Fibroblast of skin of left quadriceps (primary cell): ENCODE measurements at places on chromosomes 1 and 21.

GRCh38 chr1:28173151-28173979 lies 3.1 kb downstream of the PTAFR start:
- no peak for DNase-seq

DNA sequence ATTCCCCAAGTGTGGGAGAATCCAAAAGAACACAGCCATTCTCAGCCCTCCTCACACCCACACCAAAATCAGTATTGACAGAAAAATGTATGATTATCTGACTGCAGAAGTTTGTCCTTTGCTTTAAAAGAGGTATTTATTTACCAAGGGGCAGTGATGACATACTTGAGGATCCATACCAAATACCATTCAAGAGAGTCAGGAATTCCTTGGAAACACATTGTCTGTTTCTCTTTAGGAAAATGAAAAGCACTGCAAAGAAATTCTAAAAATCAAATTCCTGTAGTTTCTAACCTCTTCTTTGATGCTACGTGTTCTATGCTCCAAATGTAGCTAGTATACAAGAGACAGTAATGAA lies 509.6 kb upstream of the CXADR start:
- peak; percentile 53 for DNase-seq

GRCh38 chr1:159924025-159924790 lies 1.1 kb downstream of the TAGLN2 start:
- peak; percentile 65 for DNase-seq

- no peak for DNase-seq
Observed at GRCh38 chr21:36030581-36031189, 29.6 kb downstream of the SETD4 start.

DNA sequence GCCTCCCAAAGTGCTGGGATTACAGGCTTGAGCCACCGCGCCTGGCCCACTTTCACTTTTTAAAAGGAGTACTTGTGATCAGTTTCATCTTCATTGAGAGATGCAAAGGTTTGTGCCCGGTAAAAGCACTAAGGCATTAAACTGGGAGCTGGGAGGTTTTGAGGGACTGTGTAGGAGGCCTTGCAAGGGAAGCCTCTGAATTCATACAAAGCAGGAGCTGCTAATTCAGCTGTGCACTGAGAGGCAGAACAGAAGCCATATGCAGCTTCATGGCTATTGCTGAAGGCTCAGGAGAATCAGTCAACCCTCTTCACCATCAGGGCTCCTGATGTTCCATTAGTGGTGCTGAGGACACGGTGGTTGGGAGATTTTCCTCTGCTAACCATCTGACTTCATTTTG lies 77.7 kb downstream of the GPR88 start:
- DNase-seq = no peak

- DNase-seq = no peak
Observed at GRCh38 chr21:36354918-36355680, 30.1 kb upstream of the CHAF1B start.

GRCh38 chr1:236273358-236273757 lies 8.4 kb downstream of the ERO1B start:
- no peak for DNase-seq

GRCh38 chr1:180941518-180942275 lies 29.0 kb downstream of the KIAA1614 start:
- no peak for DNase-seq

- DNase-seq = no peak
Observed at GRCh38 chr1:76939817-76940216, 72.5 kb downstream of the ST6GALNAC5 start.

DNA sequence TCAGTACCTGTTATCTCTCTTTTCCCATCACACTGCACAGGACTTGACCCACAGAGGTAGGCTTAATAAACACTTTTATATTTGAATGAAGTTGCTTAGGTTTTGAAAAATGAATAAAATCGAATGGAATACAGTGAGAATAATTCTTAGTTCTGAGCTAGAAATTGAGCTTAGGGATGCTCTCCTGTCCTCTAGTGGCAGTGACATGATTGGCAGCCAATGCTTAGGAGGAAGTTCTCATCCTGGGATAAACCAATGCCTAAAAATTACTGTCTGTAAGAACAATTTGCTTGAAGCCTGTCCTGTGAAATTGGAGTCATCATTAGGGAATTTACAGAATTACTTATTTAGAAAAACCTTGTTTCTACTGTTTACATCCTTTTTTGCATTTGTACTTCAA lies 21.3 kb upstream of the CYP4X1 start:
- no peak for DNase-seq

DNA sequence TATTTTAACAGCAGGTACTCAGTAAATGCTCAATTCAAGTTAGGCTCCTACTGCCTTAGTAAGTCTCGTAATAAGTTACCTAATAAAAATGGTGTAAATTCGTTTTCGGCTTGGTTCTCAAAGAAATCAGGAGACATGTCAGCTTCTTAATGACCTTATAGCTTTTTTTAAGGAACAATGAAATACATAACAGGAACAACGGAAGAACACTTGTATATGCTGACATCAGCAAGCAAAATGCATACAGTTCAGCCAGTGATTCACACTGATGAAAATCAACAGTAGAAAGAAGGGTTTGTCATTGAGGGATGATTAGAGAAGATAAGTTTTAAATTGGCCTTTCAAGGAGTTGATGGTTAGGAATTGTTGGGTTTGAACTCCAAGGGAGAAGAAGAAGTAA lies 13.3 kb downstream of the RPTN start:
- no peak for DNase-seq

GRCh38 chr1:243827206-243827605 lies 22.8 kb downstream of the AKT3 start:
- DNase-seq = no peak

- DNase-seq = no peak
Observed at GRCh38 chr1:27981145-27981544, 21.4 kb downstream of the XKR8 start.

- no peak for DNase-seq
Observed at GRCh38 chr21:41687633-41688032, 79.2 kb downstream of the RIPK4 start.

- DNase-seq = no peak
Observed at GRCh38 chr1:67764633-67765032, 68.6 kb downstream of the GNG12 start.

DNA sequence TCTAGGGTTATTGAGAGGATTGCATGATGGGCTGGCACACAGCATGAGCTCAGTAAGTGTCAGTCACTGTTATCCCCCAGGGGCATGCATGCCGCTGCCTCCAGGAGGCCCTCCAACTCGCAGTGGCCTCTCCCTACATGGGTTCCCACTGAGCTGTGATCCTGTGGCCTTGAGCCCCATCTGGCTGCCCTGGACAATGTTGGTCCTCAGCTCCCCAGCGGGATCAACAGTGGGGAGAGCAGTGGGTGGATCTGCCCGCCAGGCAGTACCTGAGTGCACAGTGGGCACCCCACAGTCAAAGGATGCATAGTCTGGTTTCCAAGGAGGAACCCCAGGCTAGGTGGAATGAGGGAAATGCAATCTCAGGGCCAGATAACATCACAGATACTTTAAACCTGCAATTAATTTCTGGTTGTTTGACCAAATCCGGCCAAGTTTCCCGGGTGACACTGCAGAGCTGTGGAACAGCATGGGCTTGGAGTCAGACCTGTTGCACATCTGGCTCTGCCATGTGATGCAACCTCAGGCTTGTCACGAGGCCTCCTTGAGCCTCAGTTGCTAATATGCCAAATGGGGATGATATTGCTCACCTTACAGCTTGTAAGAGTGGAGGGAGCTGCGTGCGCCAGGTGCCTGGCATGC lies 9.3 kb downstream of the PADI3 start:
- DNase-seq = no peak

DNA sequence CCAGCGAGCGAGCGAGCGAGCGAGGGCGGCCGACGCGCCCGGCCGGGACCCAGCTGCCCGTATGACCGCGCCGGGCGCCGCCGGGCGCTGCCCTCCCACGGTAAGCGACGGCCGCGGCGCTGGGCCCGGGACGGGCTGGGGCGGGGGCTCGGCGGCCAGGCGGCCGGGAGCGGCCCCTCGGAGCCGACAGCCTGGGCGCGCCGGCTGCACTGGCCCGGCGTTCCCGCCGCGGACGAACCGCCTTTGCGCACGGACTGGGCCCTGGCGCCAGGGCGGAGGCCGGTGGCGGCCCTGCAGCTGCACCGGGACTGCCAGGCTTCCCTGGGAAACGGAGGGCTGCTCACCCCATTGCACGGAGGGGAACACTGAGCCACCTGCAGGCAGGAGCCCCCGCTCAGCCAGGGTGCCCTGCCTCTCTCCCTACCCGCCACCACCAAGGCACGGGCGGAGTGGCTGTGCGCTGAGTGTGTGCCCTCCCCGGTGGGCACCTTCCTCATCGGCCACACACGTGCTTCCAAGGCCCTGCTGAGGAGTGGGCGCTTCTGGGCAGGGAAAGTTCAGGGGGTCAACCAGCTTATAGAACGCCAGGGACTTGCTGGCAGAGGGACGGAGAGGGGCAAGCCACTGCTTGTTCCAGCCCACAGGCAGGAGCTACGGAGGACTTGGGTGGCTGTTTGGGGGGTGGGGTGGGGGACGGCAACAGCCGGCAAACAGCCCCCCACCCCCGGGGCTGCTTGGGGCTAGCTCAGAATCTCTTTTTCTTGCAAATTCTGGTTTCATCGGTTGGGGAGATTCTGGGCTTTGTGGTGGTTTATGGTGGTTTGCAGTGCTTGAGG lies 532 bp downstream of the CSF1 start:
- DNase-seq = no peak

GRCh38 chr1:248757784-248758195 lies 2.2 kb upstream of the LYPD8 start:
- no peak for DNase-seq

DNA sequence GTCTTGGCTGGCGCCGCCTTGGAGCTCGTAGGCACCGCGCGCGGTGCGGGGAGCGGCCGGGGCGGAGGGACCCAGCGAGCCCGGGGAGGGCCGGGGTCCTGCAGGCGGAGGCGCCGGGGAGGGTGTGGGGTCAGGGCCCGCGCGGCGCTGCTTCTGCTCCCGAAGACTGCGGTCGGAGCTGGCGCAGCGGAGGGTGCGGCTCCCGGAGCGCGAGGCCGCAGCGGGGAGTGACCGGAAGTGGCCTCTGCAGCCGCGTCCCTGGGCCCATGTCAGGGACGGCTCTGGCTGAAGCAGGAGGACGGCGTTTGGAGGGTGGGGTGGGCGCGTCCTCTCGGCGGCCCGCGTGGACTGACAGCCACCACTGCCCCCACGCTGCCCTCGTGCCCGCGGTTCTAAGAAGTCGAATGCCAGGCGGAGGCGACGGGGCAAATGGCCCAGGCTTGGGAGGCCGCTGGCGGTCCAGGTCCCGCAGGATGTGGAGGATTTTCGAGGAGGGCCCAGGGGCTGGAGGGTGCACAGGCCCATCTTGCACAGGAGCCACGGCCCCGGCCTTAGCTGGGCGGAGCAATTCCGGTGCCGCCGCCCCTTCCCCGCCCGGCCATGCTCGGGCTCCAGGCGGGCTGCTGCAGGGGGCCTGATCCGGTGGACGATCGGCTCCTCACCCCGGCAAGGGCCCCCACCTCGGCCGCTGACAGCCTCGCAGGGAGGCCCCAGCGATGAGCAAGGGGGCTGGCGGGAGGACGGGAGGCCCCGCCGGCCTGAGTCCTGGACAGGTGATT lies 7.7 kb upstream of the ZNF669 start:
- DNase-seq = no peak

GRCh38 chr1:40637470-40638007 lies 27.9 kb downstream of the RIMS3 start:
- DNase-seq = no peak

DNA sequence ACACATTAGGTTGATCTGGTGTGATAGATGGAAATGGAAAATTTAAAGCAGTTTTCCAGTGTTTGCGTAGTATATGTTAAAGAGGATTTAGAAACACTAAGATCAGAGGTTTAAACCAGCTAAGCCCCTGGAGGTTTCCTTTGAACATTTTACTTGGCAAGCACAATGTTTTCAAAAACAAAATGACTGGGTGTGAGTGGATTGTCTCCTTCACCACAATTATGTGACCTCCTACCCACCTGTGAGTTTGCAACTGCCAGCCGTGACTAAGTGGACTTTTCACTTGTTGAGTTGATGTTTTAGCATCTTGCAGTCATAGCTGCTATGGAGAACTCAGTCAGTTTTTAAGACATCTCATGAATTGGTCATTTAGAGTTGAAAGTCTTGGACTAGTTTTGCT lies 4.7 kb downstream of the CCDC190 start:
- peak; percentile 56 for DNase-seq

GRCh38 chr1:225877580-225877979 lies 4.6 kb downstream of the TMEM63A start:
- no peak for DNase-seq

- peak; percentile 5 for DNase-seq
Observed at GRCh38 chr1:45493116-45493697, 2.2 kb upstream of the TESK2 start.

GRCh38 chr1:154350383-154350782 lies 25.1 kb downstream of the ATP8B2 start:
- no peak for DNase-seq

GRCh38 chr1:244361764-244362473 lies 89.8 kb downstream of the ADSS2 start:
- DNase-seq = peak; percentile 29

DNA sequence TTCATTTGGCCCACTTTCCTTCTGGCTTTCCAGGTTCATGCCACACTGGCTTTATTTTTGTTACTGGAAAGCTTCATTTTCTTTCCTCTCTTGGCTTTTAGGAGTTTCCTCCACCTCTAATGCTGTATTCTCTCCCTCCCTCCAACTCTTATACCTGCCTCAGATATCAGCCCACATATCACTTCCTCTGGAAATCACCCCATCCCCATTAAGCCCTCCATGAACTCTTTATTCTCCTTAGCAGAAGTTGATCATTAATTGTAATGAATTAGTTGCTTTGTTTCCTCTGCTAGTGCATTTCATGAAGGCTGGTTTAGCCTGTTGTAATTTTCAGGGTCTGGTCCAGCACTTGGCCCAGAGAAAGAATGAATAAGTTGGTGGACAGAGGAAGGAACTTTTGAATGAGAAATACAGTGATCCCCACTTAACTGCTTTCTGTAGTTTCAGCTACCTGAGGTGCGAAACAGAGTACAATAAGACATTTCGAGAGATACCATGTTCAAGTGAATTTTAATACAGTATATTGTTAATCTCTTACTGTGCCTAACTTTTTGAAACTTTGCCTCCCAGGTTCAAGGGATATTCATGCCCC lies 1.7 kb downstream of the SOAT1 start:
- DNase-seq = no peak

- no peak for DNase-seq
Observed at GRCh38 chr21:38129711-38130110, 127.1 kb upstream of the KCNJ15 start.

GRCh38 chr21:23664193-23664694 lies 1943.0 kb downstream of the MRPL39 start:
- no peak for DNase-seq

DNA sequence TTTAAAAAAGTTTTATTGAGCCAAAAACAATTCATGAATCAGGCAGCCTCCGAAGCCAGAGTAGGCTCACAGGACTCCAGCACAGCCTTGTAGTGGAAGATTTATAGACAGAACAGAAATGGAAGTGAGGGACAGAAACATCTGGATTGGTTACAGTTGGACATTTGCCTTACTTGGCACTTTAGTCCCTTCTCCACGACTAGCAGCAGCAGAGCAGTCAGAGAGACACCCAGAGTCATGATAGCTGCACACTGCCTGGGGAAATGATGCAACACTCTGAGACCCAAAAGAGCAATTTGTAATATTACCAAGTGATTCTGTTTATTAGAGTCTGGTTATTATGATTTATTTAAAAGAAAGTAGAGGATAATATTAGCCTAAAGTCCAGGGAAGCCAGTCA lies 72.2 kb upstream of the KRTAP11-1 start:
- DNase-seq = no peak

- no peak for DNase-seq
Observed at GRCh38 chr1:237166593-237167101, 124.7 kb downstream of the RYR2 start.

GRCh38 chr1:53121319-53122172 lies 20.9 kb downstream of the SLC1A7 start:
- DNase-seq = peak; percentile 37
